Right ventricle myocardium superior (tissue), 1 donor: ENCODE measurements at places on chromosomes 4 and X. TPM values are rescaled to one million over a fixed set of nuclear protein-coding genes. Genes with fewer than 3 reads are reported as not detected.

- no peak for DNase-seq
Measured at GRCh38 chr4:6622744-6623143, 17.7 kb upstream of the MRFAP1 start.

Gene NCAPG
- total RNA-seq, result 0.59 TPM

Gene RRAGB
- total RNA-seq, result 9.7 TPM

DNA sequence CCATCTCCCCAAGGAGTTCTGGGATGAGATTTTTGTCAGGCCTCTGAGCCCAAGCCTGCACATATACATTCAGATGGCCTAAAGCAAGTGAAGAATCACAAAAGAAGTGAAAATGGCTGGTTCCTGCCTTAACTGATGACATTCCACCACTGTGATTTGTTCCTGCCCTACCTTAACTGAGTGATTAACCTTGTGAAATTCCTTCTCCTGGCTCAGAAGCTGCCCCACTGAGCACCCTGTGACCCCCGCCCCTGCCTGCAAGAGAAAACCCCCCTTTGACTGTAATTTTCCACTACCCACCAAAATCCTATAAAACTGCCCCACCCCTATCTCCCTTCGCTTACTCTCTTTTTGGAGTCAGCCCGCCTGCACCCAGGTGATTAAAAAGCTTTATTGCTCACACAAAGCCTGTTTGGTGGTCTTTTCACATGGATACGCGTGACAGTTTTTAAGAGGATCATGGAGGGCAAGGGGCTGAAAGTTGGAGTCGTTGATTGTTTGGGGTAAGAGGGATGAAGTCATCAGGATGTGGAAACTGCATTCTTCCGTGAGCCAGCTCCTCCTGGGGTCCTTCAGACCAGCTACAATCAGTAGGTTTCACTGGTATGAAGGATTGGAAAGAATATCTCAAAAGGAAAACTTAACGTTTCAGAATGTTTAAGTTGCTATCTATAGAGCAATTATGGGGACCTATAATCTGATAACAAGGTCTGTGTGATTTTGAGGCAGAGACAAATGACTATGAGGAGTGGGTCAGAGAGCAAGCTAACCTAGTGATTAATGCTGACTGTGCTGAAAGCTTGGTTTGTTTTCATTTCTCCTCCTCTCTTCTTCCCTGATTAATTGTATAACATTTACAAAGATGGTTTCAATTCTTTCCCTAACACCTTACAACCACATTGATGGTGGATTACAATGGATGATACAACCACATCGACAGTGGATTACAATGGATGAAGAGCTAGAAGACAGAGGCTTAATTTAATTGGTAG lies 28.6 kb upstream of the MAGEA11 start:
- DNase-seq, result no peak

Gene MAGEA8
- not detected for total RNA-seq

DNA sequence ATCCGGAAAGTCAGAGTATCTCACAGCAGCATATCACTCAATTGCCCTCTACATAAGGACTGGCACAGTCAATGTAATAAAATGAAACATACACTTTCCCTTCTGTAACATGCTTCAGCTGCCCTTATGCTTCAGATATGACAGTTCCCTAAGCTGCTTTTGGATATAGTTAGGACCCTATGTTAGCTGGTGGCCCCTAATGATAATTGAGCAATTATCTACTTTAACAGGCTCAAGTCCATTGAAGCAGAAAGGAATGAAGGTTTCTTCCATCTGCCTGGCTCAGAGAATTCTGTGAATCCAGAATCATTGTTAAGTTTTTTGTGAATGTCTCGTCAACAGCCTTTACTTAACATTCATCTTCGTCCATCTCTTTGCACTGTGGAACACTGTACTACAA lies 951.2 kb upstream of the DIAPH2 start:
- no peak for DNase-seq

GRCh38 chr4:129808242-129808641 lies 712.3 kb downstream of the C4orf33 start:
- DNase-seq, result no peak

Gene ZAR1
- total RNA-seq, result not detected

Gene XG
- 0.35 TPM for total RNA-seq
